ENCODE measurements at places on chromosomes 13 and 19. TPM values are rescaled to one million over a fixed set of nuclear protein-coding genes. Genes with fewer than 3 reads are reported as not detected.

DNA sequence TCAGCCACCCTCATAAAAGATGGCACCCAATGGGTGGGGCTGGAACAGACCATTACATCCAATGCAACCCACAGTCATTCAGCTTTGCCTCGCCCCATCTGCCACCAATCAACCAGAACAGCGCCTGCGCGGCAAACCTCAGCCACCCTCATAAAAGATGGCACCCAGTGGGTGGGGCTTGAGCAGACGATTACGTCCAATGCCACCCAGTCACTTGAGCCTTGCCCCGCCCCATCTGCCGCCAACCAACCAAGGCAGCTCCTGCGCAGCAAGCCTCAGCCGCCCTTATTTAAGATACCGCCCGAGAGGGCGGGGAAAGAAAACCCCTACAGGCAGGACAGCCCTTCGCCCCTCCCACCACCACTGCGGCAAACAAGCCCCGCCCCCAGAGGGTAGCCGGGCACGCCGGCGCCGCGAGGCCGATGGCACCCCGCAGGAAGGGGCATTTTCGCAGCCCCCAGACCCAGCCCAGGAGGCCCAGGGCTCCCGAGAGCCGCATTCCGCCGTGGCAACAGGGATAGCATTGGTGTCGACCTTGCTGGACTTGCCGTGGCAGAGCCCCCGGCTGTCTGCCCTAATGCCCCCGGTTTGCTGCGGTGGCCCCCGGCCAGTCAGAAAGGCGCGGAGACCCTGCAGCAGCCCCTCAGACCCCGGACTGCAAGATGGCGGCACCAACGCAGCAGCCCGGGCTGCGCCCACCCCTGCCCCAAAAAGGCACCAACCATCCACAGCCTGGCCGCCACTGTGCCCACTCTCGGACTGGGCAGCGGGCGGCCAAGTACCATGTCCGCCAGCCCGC, 675 bp downstream of the PEG3 start:
- no peaks in the 10 kb centered on the region for H3K27me3 ChIP-seq
- no peak overlapping the region for H3K4me3 ChIP-seq
- peaks cover 21% of the 10 kb centered on the region for H3K36me3 ChIP-seq
- no peak overlapping the region for H3K27ac ChIP-seq
- no peak for DNase-seq
- H3K4me1 ChIP-seq: no peaks in the 10 kb centered on the region

The TGFBR3L gene
- total RNA-seq: 1.1 TPM

DNA sequence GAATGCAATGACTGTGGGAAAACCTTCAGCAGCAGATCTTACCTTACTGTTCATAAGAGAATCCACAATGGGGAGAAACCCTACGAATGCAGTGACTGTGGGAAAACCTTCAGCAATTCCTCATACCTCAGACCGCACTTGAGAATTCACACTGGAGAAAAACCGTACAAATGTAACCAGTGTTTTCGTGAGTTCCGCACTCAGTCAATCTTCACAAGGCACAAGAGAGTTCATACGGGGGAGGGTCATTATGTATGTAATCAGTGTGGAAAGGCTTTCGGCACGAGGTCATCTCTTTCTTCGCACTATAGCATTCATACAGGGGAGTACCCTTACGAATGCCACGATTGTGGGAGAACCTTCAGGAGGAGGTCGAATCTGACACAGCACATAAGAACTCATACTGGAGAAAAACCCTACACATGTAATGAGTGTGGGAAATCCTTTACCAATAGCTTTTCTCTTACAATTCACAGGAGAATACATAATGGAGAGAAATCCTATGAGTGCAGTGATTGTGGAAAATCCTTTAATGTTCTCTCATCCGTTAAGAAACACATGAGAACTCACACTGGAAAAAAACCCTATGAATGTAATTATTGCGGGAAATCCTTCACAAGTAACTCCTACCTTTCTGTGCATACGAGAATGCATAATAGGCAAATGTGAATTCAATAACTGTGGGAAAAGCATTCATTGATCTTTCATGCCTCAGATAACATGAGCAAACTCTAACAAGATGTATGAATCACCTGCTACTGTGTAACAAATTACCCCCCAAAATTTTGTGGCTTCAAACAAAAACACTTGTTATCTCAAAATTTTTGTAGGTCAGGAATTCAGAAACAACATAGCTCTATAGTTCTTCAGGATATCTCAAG, 13.8 kb downstream of the ZNF557 start:
- H3K4me1 ChIP-seq: no peaks in the 10 kb centered on the region
- no peak overlapping the region for H3K4me3 ChIP-seq
- peak overlapping the region; percentile 89 for H3K27ac ChIP-seq
- no peaks in the 10 kb centered on the region for H3K27me3 ChIP-seq
- DNase-seq: no peak

The ICAM4 gene
- total RNA-seq: not detected

The WDR87 gene
- not detected for total RNA-seq

DNA sequence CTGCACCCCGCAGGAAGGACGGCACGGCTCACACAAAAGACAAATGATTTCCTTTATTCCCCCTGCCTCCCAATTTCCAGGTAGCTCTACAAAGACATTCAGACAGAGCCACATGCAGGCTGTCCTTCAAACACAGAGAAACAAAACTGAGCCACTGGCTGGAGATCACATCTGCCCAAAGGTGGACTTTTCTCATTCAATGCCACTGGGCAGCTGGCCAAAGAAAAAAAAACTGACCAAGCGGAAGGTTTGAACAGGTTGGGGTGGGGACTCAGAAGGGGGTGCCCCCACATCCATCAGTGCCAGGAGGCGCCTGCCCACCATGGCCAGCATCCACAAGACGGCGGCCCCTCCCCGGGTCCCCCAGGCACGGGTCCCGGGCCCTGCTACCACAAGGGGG, 17.8 kb upstream of the MATK start:
- H3K4me1 ChIP-seq: no peaks in the 10 kb centered on the region
- H3K27me3 ChIP-seq: peaks cover 42% of the 10 kb centered on the region
- no peaks in the 10 kb centered on the region for H3K36me3 ChIP-seq
- DNase-seq: no peak
- H3K27ac ChIP-seq: no peak overlapping the region

DNA sequence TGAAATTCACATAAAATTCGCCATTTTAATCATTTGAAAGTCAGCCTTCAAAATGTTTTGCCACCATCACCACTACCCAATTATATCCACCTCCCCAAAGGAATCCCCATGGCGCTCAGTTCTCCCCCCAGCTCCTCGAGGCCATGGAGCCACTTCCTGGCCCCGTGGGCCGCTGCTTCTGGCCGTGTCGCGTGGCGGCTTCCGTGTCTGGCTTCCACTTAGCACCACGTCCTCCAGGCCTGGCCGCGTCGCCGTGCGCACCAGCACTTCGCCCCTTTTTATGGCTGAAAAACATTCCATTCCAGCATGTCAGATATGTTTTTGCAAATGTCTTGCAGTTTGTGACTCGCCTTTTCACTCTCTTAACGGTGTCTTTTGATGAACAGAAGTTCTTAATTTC, 46.7 kb upstream of the DCUN1D2 start:
- H3K36me3 ChIP-seq: peaks cover 36% of the 10 kb centered on the region
- H3K27ac ChIP-seq: peak overlapping the region; percentile 1
- H3K4me3 ChIP-seq: no peak overlapping the region
- H3K4me1 ChIP-seq: no peaks in the 10 kb centered on the region
- H3K27me3 ChIP-seq: no peaks in the 10 kb centered on the region

The NOTCH3 gene
- 203 TPM for total RNA-seq

Data from progenitor cell of endocrine pancreas (in vitro differentiated cells).